ENCODE measurements at places on chromosomes 4 and X.

GRCh38 chr4:102610007-102610406, 108.8 kb downstream of the NFKB1 start:
- no peak for DNase-seq

GRCh38 chr4:108263057-108263456, 94.3 kb upstream of the LEF1 start:
- no peak for DNase-seq

DNA sequence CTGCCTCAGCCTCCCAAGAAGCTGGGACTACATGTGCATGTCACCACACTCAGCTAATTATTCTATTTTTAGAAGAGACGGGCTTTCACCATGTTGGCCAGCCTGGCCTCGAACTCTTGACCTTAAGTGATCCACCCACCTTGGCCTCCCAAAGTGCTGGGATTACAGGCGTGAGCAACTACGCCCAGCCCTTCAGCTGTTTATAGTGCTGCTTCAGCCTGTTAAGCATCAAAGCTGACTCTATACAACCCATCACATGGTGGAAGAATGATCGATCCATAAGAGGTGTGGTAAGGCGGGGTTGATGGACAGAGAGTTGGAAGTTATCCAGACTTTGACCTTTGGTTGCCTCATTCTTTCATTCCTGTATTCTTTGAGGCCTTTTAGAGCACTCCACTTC, 56.2 kb upstream of the RAPGEF2 start:
- DNase-seq = no peak

DNA sequence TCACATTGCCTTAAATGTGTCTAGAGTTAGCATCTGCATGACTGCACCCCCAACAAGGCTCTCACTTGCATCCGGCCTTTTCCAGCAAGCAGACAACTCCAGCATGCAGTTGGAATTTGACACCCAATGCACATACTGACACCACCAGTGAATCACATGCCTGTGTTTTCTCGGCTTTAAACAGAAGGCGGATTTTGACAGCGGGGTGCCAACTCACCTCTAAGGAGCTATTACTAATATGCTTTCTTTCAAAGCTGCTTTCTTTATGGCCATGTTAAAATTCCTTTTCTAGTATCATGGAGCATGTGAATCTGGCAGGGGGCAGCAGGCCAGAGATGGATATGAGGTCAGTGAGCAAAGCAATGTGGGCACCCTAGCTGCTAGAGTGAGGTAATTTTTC, 78.0 kb upstream of the CLNK start:
- DNase-seq = no peak

DNA sequence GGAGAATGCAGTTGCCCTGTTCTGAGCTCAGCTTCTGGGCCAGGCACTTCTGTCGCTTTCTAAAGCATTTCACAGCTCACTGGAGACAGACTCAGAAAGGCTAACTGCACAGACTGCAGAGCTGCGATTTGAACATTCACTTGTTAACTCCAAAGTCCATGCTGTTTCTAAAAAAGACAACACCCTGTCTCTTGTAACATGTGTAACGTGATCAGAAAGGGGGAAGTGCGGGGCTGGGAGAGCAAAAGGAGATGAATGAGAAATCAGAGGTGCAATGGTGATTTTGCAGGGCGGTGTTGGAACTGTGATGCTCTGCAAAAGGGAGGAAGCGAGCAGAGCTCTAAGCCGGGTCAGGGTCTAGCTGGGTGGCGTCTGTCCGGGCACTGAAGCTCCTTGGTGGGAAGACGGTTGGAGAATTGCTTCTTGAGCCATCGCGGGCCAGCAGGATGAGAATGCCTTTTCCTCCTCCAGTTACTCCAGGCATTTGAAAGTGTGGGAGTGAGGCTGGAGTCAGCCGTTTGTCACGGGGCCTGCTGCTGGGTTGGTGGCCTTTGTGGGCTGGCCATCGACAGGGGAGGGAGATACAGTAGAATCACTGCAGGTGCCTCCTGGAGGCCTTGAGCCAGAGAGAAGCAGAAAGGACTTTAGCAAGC, 20.3 kb downstream of the TBC1D14 start:
- DNase-seq = no peak

DNA sequence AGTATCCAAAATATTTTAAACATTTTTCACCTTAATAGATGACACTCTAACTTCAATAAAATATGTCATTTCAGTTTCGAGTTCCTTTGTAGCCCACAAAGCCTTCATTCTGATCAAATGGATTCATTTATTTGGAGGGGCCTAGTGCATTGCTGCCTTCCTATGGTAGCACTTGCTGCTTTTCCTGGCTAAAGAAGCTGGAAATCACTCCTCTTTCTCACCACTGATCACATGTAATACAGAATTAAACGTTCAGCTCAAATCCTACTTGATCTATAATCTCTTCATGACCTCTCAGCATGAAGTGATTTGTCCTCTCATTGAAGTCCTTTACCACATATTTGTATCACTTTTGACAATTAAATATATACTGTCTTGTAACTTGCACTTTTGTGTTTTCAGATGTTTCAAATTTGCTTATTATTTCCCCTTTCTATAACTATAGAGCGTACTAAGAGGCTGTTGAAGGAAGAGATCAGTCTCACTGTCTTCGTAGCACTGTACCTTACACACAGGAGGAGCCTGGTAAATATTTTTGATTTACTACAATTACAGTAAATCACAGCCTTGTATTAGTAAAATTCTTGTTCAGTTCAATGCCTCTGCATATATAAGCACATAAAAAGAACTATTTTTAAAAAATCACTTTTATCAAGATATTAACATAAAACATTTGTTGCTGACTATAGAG, 555 bp downstream of the CFI start:
- no peak for DNase-seq

GRCh38 chr4:86544310-86544966, 49.7 kb upstream of the PTPN13 start:
- no peak for DNase-seq

- DNase-seq = no peak
Observed at GRCh38 chr4:31366041-31366440, 645.9 kb downstream of the PCDH7 start.

DNA sequence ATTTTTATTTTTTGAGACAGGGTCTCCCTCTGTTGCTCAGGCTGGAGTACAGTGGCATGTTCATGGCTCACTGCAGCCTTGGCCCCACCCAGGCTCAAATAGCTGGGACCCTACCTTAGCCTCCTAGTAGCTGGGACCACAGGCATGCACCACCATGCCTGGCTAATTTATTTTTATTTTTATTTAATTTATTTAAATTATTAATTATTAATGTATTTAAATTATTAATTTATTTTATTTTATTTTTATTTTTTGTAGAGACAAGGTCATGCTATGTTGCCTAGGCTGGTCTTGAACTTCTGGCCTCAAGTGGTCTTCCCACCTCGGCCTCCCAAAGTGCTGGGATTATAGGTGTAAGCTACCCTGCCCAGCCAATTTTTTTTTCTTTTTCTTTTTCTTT, 69.3 kb downstream of the EGF start:
- no peak for DNase-seq

DNA sequence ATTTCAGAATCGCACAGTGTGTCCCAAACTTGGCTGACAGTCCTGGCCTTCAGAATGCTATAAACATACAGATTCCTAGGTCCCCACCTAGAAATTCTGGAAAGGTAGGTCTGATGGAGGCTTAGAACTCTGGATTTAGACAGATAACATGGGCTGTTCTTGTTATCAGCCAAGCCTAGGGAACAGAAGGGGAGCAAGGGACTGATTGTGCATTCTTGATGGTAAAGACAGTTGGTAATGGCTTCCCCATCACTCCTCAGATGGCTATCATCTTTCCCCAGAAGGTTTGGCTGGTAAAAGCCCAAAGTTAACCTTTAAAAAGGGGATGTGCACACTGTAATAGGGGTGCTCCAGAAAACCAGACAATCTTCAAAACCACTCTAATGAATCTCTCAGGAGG, 35.7 kb downstream of the DIPK2B start:
- DNase-seq = no peak

GRCh38 chr4:152211936-152212653, 323.8 kb downstream of the FBXW7 start:
- no peak for DNase-seq

GRCh38 chr4:107333518-107333917, 297.4 kb upstream of the DKK2 start:
- DNase-seq = no peak

DNA sequence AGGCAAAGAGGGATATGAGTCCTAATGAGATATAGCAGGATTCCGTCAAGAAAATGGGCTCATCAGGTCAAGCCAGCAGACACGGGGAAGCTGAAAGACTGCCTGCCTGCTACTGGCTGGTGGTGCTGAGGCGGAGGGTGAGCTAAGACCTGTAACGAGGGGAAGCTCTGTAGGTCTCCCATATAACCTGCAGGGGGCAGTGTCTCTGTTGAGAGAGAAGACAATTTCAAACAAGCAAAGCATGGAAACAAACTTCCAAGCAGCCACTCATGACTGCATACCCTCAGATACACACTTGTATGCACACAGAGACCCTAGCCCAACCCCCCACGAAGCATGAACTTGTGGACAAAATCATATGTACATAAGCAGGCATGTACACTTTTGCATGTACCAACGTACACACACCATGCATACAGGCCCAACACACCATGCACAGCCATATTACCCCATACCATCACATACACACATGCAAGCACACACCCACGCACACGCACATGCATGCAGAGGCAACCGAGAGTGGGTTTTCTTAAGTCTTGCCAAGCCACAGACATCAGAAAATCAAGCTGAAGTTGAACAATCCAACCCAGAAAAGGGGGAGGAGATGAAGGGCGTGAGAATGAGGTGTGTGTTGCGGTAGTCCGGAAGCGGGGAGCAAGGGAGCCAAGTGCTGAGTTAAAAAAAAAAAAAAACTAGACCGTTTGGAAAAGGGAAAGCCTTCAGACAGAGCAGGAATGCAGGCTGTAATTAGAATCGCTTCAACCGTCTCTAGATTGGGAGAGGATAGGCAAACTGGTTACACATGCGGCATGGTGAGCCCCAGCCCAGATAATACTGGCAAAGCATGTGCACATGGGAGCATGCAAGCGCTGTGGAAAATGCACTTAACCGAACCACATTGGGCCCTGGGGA, 71.0 kb downstream of the PJA1 start:
- peak; percentile 0 for DNase-seq

DNA sequence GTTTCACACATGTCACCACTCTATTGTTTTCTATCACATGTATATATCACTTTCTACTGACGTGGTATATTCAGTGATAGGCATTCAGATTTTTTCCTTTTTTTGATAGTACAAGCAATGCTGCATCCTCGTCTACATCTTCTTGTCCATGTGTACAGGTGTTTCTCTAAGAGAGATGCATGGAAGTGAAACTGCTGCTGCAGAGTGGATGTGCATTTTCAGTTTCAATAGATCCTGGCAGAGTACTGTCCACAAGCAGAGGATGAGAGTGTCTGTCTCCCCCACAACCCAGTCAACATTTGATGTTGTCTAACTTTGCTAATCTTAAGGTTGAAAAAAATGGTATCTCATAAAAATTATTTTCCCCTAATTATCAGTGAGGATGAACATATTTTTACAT, 194.0 kb upstream of the CASK start:
- no peak for DNase-seq

DNA sequence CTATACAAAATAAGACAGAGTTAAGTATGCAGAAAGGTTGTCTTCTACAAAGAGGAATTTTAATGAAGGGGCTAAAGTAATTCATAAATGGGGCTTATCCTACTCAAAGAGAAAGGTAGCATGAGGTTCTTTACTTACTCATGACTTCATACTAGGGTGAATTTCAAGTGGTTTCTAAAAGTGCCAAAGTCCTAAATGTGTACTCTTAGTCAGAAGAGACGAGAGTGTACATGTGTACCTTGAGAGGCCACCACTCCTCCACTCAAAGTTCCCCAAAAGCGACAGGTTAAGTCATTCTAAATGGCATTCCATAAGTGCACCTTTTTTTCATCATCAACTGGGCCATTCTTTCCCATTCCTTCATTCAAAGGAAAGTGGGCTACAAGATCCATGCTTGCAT, 21.9 kb downstream of the EDA2R start:
- no peak for DNase-seq

DNA sequence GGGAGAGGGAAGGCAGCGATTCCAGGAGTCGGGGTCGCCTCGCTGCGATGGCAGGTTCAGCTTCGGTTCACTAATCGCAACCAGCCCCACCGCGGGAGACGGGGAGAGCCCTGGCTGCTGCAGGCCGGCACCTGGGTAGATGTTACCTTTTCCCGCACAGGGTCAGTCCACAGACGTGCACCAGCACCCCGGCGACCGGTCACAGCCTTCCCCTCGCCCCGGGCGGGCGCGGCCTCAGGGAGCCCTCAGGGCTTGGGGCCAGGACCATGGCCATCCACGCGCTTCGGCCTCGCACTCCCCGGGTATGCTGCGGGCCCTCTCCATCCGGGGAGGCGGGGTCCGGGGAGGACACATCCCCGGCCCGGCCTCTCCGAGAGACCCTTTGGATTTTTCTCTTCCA, 26.1 kb upstream of the EXOC1L start:
- DNase-seq = no peak

- DNase-seq = no peak
Observed at GRCh38 chrX:46967547-46967946, 55.3 kb downstream of the JADE3 start.

DNA sequence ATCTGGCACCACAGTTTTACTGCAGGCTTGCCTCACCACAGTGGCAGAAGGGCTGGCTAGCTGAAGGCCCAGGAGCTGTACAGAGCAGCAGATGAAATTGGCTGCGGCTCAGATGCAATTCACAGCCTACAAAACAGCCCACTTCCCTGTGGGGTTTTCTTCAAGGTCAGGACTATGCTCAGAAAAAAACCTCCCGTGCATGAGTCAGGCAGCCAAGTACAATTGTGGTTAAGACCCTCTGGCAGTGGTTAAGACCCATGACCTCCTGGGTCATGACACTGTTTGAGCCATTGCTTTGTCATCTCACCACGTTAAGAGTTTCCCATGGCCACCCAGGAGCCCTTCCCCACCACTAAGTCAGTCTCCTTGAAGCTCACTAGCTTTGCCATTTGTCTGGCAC, 276.3 kb downstream of the HNRNPD start:
- no peak for DNase-seq

DNA sequence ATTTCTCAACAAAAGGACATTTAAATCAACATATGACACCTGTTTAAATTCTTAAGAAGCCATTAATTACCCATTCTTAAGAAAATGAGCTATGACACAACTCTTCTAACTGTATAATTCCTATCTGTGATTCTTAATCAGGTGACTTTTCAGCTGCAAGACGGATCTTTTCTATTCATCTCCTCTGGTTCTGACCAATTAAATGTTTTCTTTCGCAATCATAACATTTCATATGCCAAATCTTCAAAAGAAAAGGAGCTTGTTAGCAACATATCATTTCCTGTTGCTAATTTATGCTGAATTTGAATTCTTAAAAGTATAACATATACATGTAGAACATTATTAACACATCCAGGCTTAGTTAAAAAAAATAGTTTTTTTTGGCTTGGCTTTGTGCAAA, 62.5 kb downstream of the SEL1L3 start:
- no peak for DNase-seq

- no peak for DNase-seq
Observed at GRCh38 chr4:142473218-142473959, 372.7 kb downstream of the INPP4B start.

- DNase-seq = no peak
Observed at GRCh38 chr4:60400593-60400992, 799.5 kb upstream of the ADGRL3 start.
